ENCODE measurements at places on chromosomes 4 and X. TPM values are rescaled to one million over a fixed set of nuclear protein-coding genes. Genes with fewer than 3 reads are reported as not detected.

DNA sequence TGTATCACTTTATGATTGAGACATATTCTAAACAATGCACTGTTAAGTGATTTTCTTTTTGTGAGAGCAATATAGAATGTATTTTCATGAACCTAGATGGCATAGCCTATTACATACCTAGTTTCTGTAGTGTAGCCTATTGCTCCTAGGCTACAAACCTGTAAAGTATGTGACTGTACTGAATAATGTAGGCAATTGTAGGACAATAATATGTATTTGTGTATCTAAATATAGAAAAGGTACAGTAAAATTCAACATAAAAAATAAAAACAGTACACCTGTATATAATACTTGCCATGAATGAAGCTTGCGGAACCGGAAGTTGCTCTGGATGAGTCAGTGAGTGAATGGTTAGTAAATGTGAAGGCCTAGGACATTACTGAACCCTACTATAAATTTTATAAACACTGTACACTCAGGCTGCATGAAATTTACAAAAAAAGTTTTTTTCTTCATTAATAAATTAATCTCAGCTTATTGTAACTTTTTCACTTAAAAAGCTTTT lies 106.7 kb downstream of the VSIG4 start:
- H3K36me3 ChIP-seq = no peaks in the 10 kb centered on the region
- DNase-seq = no peak
- H3K4me1 ChIP-seq = no peaks in the 10 kb centered on the region
- peaks cover 25% of the 10 kb centered on the region for H3K27me3 ChIP-seq

DNA sequence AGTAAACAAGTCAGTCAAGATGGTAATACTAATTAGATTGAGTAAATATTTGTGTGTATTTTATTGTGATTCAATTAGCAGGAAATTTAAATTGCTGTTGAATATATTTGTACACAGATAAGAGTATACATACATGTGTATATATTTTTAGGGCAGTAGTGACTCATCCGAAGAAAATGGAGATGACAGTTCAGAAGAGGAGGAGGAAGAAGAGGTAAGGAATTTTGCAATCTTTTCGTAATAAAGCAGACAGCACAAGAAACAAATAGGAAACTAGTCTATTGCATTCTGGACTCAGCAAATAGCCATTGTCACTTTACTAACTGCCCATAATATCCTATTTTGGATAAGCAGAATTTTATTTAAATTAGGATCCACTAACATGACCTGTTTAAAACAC lies 6.6 kb downstream of the IBSP start:
- H3K27me3 ChIP-seq = no peaks in the 10 kb centered on the region
- no peak overlapping the region for H3K4me3 ChIP-seq
- H3K27ac ChIP-seq = no peak overlapping the region

DNA sequence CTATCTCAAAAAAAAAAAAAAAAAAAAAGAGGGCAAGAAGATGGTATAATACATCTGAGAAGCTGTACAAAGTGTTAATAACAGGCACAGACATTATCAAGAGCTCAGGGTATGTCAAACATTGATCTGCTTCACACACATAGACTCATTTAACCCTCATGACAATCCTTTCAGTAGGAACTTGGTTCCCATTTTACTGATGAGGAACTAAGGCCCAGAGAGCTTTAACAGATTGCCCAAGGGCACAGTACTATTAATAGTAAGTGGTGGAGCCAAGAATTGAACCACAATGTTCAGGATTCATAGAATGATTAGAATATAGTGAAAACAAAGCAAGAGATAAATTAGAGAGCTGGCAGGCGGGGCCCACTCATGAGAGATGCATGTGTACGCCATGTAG lies 154.4 kb downstream of the EFHC2 start:
- no peaks in the 10 kb centered on the region for H3K4me1 ChIP-seq
- DNase-seq = no peak
- H3K36me3 ChIP-seq = no peaks in the 10 kb centered on the region
- H3K27me3 ChIP-seq = no peaks in the 10 kb centered on the region

DNA sequence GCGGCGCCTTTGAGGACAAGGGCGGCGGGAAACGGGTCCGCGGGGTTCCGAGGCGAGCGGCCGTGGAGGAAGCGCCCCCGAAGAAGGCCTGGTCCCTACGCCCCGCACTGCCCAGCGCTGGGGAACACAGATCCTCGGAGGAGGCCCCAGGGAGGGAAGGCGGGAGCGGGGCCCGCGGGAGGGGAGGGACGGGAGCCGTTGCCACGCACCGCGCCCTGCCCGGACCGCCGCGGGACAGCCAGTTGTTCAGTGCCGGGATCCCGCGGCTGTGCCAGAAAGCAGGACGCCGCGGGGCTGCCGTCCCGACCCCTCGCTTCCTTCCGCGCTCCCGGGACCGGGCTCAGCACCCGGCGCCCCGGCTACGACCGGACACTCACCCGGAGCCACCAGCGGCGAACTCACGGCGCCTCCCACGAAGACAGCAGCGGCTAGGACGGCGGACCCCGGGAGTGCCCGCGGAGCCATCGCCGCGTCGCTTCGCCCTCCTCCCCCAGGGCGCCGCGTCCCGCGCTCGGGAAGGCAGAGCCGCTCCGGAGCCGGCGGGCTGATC lies 278 bp downstream of the RELL1 start:
- peaks cover 27% of the 10 kb centered on the region for H3K4me1 ChIP-seq
- peak; percentile 62 for DNase-seq
- H3K36me3 ChIP-seq = no peaks in the 10 kb centered on the region
- peak overlapping the region; percentile 92 for H3K27ac ChIP-seq
- peak overlapping the region; percentile 66 for H3K4me3 ChIP-seq
- no peaks in the 10 kb centered on the region for H3K27me3 ChIP-seq

- no peak overlapping the region for H3K4me3 ChIP-seq
- DNase-seq = no peak
- H3K27ac ChIP-seq = no peak overlapping the region
- no peaks in the 10 kb centered on the region for H3K36me3 ChIP-seq
- no peaks in the 10 kb centered on the region for H3K27me3 ChIP-seq
These were observed 176.4 kb upstream of the GYPA start for GRCh38 chr4:144316869-144317268.

GRCh38 chr4:115113506-115114106 lies at the start of gene NDST4:
Gene NDST4 (minus strand): TSS chr4:115113620. CDS start chr4:115077036, 36,584 bp downstream.
- no peaks in the 10 kb centered on the region for H3K36me3 ChIP-seq
- H3K4me3 ChIP-seq = no peak within 1 kb of the TSS
- no peaks in the 10 kb centered on the region for H3K4me1 ChIP-seq
- H3K27me3 ChIP-seq = no peaks in the 10 kb centered on the region

- no peaks in the 10 kb centered on the region for H3K4me1 ChIP-seq
- H3K27ac ChIP-seq = no peak overlapping the region
- no peak overlapping the region for H3K4me3 ChIP-seq
These were observed 1163.2 kb downstream of the PCDH18 start for GRCh38 chr4:136369073-136369472.

DNA sequence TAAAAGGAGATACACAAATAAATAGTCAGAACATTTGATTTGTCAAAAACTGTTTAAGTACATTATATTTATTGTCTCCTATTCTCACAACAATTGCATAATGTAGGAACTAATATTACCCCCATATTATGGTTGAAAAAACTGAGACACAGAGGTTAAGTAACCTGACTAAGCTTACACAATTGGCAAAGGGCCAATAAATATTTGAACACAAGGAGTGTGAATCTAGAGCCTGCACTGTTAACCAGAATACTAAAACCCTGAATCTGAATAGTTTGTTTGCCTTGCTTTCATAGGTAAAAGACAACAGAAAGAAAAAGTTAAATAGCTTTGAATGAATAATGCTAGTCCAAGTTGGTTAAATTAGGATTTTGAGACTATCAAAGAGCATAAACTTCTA lies 55.2 kb downstream of the IL13RA2 start:
- no peak for DNase-seq
- no peak overlapping the region for H3K27ac ChIP-seq
- no peak overlapping the region for H3K4me3 ChIP-seq

DNA sequence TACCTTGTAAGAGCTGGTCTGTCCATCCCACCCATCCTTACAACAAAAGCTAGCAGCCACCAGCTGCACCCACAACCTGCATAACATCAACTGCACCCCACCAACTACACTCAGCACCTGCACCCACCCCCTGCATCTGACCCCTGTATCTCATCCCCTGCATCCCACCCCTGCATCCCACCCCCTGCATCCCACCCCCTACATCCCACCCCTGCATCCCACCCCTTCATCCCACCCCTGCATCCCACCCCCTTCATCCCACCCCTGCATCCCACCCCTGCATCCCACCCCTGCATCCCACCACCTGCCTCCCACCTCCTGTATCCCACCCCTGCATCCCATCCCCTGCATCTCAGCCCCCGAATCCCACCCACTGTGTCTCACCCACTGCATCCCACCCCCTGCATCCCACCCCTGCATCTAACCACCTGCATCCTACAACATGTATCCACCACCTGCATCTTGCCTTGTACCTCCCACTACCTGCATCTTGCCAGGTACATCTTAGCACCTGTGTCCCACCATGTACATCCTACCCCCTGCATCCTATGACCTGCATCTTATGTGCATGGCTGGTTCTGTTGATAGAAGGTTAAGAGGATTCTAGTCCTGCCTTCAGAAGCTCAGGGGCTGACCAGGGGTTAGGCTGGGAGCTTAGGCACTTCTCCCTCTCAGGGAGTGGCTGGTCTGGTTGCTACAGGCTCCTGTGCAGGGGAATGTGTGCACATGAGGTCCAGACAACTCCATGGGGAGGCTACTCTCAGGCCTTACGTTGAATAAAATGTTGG lies 9.4 kb downstream of the TMEM271 start:
- no peak overlapping the region for H3K27ac ChIP-seq
- H3K4me1 ChIP-seq = no peaks in the 10 kb centered on the region
- no peak for DNase-seq
- peaks cover under 1% of the 10 kb centered on the region for H3K27me3 ChIP-seq
- no peak overlapping the region for H3K4me3 ChIP-seq

GRCh38 chr4:141348573-141348972 lies 127.9 kb downstream of the ZNF330 start:
- no peaks in the 10 kb centered on the region for H3K27me3 ChIP-seq
- H3K4me1 ChIP-seq = no peaks in the 10 kb centered on the region
- no peak overlapping the region for H3K4me3 ChIP-seq
- H3K36me3 ChIP-seq = no peaks in the 10 kb centered on the region

- DNase-seq = peak; percentile 32
- H3K4me3 ChIP-seq = no peak overlapping the region
- H3K4me1 ChIP-seq = no peaks in the 10 kb centered on the region
- H3K36me3 ChIP-seq = no peaks in the 10 kb centered on the region
These were observed 4.0 kb downstream of the GRIA3 start for GRCh38 chrX:123188081-123188480.

GRCh38 chr4:8727131-8727530 lies 134.6 kb downstream of the CPZ start:
- no peak for DNase-seq
- H3K27ac ChIP-seq = no peak overlapping the region
- H3K36me3 ChIP-seq = no peaks in the 10 kb centered on the region
- H3K27me3 ChIP-seq = no peaks in the 10 kb centered on the region

GRCh38 chr4:52076731-52077130 lies 25.6 kb downstream of the SPATA18 start:
- no peak overlapping the region for H3K27ac ChIP-seq
- no peaks in the 10 kb centered on the region for H3K27me3 ChIP-seq
- no peak overlapping the region for H3K4me3 ChIP-seq
- H3K4me1 ChIP-seq = no peaks in the 10 kb centered on the region

GRCh38 chr4:104591510-104591911 lies 96.8 kb upstream of the CXXC4 start:
- DNase-seq = peak; percentile 82
- peaks cover 5% of the 10 kb centered on the region for H3K4me1 ChIP-seq
- no peak overlapping the region for H3K27ac ChIP-seq
- no peaks in the 10 kb centered on the region for H3K27me3 ChIP-seq
- no peaks in the 10 kb centered on the region for H3K36me3 ChIP-seq
- no peak overlapping the region for H3K4me3 ChIP-seq

- H3K27ac ChIP-seq = no peak overlapping the region
- no peaks in the 10 kb centered on the region for H3K4me1 ChIP-seq
- H3K36me3 ChIP-seq = no peaks in the 10 kb centered on the region
These were observed 1.2 kb downstream of the HMGB3 start for GRCh38 chrX:150984169-150984824.

- H3K36me3 ChIP-seq = no peaks in the 10 kb centered on the region
- no peaks in the 10 kb centered on the region for H3K4me1 ChIP-seq
- no peak overlapping the region for H3K27ac ChIP-seq
These were observed 8.8 kb upstream of the BEX3 start for GRCh38 chrX:103367502-103367901.

- no peaks in the 10 kb centered on the region for H3K36me3 ChIP-seq
- DNase-seq = no peak
- H3K27ac ChIP-seq = no peak overlapping the region
These were observed 53.3 kb downstream of the TEX13A start for GRCh38 chrX:105167233-105167632.

DNA sequence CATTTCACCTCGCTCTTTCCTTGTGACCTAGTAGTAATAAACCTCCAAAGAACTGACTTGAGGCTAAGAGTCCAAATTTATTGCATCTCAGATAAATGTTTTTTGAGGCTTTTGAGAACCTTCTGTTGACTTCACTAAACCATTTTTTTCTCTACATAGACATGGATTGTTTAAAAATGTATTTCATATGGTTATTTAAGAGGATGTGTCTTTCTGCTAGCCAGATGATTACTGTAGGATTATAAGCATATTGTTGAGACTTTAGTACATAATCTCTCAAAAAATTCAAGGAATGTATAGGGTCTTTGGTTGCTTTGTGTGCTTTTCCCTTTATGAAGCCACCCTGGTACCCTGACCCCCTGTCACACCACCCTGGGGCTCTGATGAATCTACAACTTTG lies 44.8 kb downstream of the ATXN3L start:
- H3K4me3 ChIP-seq = no peak overlapping the region
- H3K4me1 ChIP-seq = no peaks in the 10 kb centered on the region
- DNase-seq = no peak
- H3K27ac ChIP-seq = no peak overlapping the region
- H3K27me3 ChIP-seq = no peaks in the 10 kb centered on the region

- no peaks in the 10 kb centered on the region for H3K27me3 ChIP-seq
- H3K36me3 ChIP-seq = no peaks in the 10 kb centered on the region
- no peaks in the 10 kb centered on the region for H3K4me1 ChIP-seq
- DNase-seq = no peak
- no peak overlapping the region for H3K4me3 ChIP-seq
These were observed 30.4 kb upstream of the EMCN start for GRCh38 chr4:100548200-100548560.

GRCh38 chr4:183789657-183790056 lies 115.5 kb upstream of the STOX2 start:
- no peaks in the 10 kb centered on the region for H3K36me3 ChIP-seq
- H3K27ac ChIP-seq = no peak overlapping the region
- no peak for DNase-seq

GRCh38 chrX:131734621-131735020 lies 190.7 kb downstream of the OR13H1 start:
- no peak overlapping the region for H3K27ac ChIP-seq
- no peak for DNase-seq
- no peak overlapping the region for H3K4me3 ChIP-seq
- no peaks in the 10 kb centered on the region for H3K27me3 ChIP-seq
- no peaks in the 10 kb centered on the region for H3K36me3 ChIP-seq

GRCh38 chr4:161148051-161148450 lies 1015.7 kb downstream of the FSTL5 start:
- no peaks in the 10 kb centered on the region for H3K4me1 ChIP-seq
- H3K36me3 ChIP-seq = no peaks in the 10 kb centered on the region
- H3K27ac ChIP-seq = no peak overlapping the region

SH3TC1 gene
- total RNA-seq = 42.2 TPM

PLAC8 gene
- total RNA-seq = 5.9 TPM

MTMR8 gene
- 1.1 TPM for total RNA-seq

ETDA gene
- not detected for total RNA-seq

TCEAL5 gene
- total RNA-seq = 4.0 TPM

VEGFD gene
- 5.7 TPM for total RNA-seq

PDGFRA gene
- 178 TPM for total RNA-seq

SEPTIN6 gene
- total RNA-seq = 143 TPM

C4orf46 gene
- total RNA-seq = 3.1 TPM

Measured in adrenal gland (tissue), 19 donors.